ENCODE measurements at places on chromosomes 2 and 18.

GRCh38 chr2:230931556-230932231, 6.7 kb upstream of the GPR55 start:
- DNase-seq = no peak

- DNase-seq = no peak
Observed at GRCh38 chr2:66032226-66032775, 402.6 kb upstream of the MEIS1 start.

DNA sequence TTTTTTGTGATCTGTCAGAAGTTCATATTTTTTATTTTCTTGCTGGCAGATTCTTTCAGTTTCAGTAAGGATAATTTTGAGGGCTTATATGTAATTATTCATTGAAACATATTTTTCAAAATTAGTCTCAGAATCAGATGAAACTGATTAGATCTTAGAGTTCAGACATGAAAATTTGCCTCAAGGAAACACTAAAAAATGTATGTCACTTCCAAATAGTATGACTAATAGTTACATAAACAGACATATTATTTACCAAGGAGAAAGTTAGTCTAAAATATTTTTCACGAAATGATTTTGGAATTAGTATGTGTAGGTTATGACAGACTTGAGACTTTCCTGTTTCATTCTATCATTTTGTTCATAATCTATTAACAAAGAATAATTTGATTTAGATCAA, 628.6 kb downstream of the CCDC85A start:
- no peak for DNase-seq

- no peak for DNase-seq
Observed at GRCh38 chr18:9839853-9840252, 45.9 kb upstream of the TXNDC2 start.

GRCh38 chr2:187078297-187078696, 229.3 kb upstream of the ZSWIM2 start:
- no peak for DNase-seq

- DNase-seq = peak; percentile 94
Observed at GRCh38 chr2:68062680-68063387, at the start of gene C1D. TSS of gene C1D (minus strand) at chr2:68063004. CDS start at chr2:68047310, 15,694 bp downstream.

Data from activated CD4-positive, alpha-beta memory T cell treated with anti-CD3 and anti-CD28 coated beads, Interleukin-2, amount 10 ng/mL, durations not matched to agents 7 days and 5 days (primary cell).